WTC11 (cell line): ENCODE measurements at places on chromosomes 3 and 15. TPM values are rescaled to one million over a fixed set of nuclear protein-coding genes. Genes with fewer than 3 reads are reported as not detected.

DNA sequence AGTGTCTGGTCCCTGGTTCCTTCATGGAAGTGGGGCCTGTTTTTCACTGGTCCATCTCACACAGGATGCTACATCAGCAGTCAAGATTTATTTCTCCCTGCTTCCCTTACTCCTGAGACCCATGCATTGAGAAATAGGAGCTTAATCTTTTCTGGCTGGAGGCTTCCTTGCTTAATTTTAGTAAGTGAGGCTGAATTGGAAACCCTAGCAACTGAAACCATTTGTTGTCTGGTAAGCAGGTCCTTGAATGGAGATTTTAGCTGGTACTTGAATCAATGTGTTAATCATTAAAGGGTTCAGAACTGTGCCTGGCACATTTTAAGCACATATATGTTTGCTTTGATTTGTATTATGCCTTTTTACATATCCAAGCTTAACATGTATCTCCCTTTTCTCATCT lies 20.2 kb upstream of the MEF2A start:
- H3K36me3 ChIP-seq, result no peaks in the 10 kb centered on the region
- H3K27me3 ChIP-seq, result no peaks in the 10 kb centered on the region
- no peak overlapping the region for H3K4me3 ChIP-seq
- H3K4me1 ChIP-seq, result no peaks in the 10 kb centered on the region
- no peak for DNase-seq

The GHSR gene
- not detected in 3 replicates for total RNA-seq

The NANOGP8 gene
- 1.9 to 2.1 TPM (median 1.9 TPM) in 3 replicates for total RNA-seq

DNA sequence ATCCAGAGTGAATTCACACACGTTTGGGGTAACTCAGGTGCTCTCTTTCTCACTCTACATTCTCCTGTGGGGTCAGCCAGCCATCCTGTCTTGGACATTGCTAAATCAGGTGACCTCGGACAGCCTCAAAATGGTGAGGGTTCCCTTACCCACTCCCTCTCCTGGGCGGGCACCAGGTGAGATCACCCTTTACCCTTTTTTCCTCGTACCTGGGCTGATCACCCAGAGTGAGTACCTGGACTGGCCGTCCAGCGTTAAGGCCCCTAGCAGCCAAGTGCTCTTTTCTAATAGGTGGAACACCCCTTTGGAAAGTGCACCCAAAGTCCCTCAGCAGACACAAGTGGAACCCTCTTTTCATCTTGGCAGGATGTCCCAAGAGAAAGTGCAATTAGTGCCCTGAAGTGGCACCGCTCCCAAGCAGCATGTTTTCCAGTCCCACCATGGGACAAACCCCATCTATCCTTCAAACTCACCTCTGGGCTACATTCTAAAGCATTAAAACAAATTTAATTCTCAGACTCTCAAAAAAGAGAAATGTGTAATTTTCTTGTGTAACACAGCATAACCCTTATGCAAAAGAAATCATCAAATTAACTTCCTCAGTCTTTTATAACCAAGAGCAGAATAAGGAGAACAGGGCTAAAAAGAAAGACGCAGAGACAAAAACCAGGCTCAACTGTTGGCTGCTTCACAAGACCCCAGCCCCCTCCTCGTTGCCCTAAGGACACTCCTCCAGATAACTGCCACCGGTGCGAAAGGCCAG lies 20.7 kb downstream of the TRANK1 start:
- H3K27me3 ChIP-seq, result no peaks in the 10 kb centered on the region
- peaks cover 15% of the 10 kb centered on the region for H3K4me1 ChIP-seq
- no peak overlapping the region; the same call in 1 of the 2 replicates for H3K4me3 ChIP-seq
- DNase-seq, result no peak

The MPI gene
- 36.3 to 65.1 TPM (median 59.8 TPM) in 3 replicates for total RNA-seq
